ENCODE measurements at places on chromosomes 13 and 19.
A peak's percentile ranks its signal among the peaks of the same experiment; 100 is the strongest.

GRCh38 chr19:19587771-19588170, 30.7 kb downstream of the PBX4 start:
- DNase-seq, result no peak

DNA sequence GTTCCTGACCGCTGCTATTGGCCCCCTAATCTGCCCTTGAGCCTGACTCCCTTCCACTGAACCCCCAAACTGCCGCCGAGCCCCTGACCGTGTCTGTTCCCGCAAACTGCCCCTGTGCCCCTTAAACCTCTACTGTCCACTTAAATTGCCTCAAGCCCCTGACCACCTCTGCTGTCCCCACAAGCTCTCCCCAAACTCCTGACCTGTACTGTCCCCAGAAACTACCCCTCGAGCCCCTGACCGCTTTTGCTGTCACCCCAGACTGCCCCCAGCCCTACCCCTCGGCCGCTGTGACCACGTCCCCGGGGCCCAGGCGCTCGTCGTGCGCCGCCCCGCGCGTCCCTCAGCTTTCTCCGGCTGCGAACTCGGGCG, 382 bp downstream of the ZNF77 start:
- DNase-seq, result no peak

DNA sequence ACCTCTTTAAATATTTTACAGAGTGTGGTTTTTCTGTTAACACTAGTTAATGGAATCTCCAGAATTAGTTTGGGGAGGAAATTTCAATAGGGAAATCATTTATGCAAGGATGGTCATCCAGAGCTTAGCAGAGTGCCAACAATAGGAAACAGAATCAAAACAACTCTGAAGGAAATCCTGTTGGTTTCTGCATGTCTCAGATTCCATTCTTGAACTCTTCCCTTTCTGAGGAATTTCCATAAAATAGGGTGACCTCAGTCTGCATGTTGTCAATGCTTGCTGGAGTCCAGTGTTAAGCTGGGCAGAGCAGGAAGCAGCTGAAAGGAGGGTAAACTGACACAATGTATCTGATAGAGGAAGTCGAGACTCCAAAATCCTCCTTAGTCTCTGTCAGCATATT, 16.9 kb downstream of the CBY2 start:
- no peak for DNase-seq

DNA sequence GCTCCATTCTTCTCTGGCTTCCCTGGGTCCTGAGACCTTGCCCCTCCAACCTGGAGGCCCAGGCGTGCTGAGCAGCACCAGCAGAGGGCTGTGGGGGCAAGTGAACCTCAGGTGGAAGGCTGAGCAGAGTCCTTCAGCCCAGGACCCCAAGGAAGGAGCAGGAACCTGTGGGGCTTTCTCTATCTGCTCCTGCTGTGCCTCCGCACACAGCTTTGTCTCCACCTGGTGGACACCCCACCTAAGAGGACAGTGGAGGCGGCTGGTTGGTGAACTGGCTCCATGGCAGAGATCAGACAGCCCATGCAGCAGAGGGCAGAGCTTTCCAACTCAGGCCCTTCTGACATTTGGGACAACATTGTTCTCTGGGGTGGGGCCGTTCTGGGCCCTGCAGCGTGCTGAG, 19.7 kb downstream of the ZFR2 start:
- DNase-seq, result no peak

GRCh38 chr19:48989701-48990291, 3.3 kb downstream of the GYS1 start:
- DNase-seq, result no peak

DNA sequence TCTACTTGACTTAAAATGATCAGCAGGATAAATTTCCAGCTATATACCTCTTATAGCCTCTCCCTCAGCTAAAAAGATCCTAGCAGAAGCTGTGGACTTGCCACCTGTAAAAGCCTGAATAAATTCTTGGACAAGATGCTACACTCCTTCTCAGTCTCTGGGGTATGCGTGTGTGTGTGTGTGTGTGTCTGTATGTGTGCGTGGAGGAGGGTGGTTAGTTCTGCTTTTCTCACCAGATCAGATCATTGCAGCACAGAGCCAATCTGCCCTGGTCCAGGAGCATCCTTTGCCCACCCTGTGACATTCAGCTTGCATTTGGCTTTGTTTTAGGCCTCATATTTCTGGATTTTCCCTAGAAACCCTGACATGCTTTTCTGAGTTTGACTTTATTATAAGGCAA, 438.3 kb downstream of the RFC3 start:
- DNase-seq, result no peak

DNA sequence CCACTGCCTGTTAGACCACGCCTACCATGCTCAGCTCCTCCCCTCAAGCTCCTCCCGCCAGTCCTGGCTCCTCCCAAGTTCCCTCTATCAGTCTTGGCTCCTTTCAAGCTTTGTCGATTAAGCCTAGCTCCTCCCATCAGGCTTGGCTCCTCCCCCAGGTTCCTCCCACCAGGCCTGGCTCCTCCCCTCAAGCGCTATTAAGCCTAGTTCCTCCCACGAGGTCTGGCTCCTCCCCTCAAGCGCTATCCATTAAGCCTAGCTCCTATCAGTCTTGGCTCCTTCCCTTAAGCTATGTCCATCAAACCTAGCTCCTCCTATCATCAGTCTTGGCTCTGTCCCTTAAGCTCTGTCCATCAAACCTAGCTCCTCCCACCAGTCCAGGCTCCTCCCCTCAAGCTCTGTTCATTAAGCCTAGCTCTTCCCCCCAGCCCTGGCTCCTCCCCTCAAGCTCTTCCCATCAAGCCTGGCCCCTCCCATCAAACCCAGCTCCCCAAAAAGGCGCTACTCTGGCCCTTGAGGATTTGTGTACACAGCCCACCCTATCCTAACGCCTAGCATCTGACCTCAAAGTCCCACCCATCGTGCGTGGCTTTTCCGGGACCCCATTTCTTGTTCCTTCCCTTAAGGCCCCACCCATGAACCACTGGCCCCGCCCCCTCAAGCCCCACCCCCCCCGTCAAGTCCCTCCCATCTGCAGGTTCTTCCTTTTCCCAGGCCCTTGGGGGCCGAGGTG, 10.0 kb downstream of the CAMSAP3 start:
- DNase-seq, result peak; percentile 65

DNA sequence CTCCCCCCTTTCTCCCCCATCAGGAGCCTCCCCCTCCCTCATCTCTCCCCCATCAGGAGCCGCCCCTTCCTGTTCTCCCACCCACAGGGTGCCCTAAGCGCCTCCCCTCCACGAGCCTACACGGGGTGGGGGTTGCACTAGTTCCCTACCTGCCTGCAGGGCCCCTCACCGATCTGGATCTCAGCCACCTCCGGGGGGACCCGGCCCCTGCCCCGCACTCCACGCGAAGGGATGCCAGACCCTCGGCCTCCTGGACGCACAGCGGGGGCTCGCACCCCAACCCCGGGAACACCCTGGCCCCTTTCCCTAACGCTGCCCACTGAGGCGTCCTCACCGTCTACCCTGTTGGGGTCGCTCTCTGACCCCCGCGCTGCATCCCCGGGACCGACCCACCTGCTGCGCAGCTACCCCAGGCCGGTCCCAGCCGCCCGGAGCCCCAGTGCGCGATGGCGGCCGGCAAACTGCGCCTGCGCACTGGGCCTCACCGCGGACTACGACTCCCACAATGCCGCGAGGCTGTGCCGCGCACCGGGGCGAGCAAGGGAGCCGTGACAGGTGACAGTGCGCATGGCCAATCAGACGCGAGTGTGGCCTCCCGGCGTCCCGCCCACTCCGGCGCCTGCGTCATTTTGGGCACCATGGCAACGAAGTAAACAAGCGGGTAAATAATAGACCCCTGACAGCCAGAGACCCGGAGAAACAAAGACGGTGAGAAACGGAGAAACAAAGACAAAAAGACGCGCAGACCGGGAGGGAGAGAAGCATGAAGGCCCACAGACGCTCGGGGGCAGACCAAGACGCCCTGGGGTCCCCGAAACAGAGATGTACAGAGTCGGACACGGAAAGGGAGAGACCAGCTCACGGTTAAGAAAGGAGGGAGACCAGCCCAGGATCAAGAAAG, at the start of gene ZSCAN18:
Gene ZSCAN18 (minus strand): TSS at position 451 of the 901 bp plus-strand sequence. CDS start 7,964 bp downstream, outside the sequence.
- DNase-seq, result peak; percentile 100

GRCh38 chr13:27293873-27294515, 23.4 kb downstream of the RASL11A start:
- no peak for DNase-seq

- no peak for DNase-seq
These were observed 112.3 kb upstream of the KLF12 start for GRCh38 chr13:74246487-74246886.

GRCh38 chr13:43046259-43046658, 22.9 kb downstream of the DNAJC15 start:
- no peak for DNase-seq

- no peak for DNase-seq
These were observed 3.5 kb downstream of the STARD13 start for GRCh38 chr13:33281951-33282595.

All from H1 (cell line).